ENCODE measurements at places on chromosomes 4 and X.

GRCh38 chr4:70581980-70582379, 10.1 kb upstream of the AMBN start:
- no peak for DNase-seq

DNA sequence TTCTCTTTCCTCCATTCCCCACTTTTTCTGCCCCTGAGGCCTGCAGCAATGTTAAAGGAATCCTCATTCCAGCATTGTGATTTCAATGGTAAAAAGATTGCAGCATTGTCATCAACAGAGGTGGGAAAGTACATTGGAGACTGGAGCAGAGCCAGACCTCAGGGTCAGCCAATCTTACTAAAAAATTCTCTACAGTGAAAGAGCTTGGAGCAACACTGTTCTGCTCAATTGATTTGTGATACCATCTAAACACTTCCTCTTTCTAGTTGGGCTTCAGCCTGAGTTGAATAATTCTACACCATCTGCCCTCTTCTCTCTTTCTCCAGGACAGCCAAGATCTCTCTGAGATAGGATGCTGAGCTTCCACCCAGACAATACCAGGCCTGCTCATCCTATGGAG, 176.5 kb downstream of the AR start:
- DNase-seq, result no peak

DNA sequence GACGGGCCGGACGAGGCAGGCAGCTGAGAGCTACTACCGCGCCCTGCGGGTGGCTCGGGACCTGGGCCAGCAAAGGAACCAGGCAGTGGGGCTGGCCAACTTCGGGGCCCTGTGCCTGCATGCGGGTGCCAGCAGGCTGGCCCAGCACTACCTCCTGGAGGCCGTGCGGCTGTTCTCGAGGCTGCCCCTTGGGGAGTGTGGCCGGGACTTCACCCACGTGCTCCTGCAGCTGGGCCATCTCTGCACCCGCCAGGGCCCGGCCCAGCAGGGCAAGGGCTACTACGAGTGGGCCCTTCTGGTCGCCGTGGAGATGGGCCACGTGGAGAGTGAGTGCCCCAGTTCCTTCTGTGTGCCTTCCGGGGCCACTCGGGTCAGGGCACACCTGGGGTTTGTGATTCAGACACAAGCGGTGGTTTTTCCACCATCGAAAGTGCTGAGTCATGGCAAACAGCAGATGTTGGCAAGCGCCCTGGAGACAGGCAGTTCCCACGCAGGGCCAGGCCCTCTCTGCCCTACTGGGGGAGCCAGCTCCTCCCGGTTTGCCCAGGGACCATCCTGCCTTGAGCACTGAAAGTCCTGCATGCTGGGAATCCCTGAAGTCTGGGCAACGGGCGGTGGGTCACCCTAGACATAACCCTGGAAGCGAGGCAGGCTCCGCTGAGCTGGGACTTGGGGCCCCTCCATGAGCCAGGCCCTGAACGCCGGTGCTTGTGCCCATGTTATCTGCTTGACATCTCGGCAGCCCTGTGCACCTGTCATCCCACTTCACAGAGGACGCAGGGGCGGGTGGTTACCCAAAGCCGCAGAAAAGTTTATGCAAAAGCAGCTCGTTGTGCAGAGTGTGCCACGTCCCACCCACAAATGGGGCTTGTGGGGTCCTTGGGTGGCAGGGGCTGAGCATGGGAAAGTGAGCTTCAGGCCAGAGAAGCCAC, 29.5 kb downstream of the SH3TC1 start:
- DNase-seq, result peak; percentile 37

DNA sequence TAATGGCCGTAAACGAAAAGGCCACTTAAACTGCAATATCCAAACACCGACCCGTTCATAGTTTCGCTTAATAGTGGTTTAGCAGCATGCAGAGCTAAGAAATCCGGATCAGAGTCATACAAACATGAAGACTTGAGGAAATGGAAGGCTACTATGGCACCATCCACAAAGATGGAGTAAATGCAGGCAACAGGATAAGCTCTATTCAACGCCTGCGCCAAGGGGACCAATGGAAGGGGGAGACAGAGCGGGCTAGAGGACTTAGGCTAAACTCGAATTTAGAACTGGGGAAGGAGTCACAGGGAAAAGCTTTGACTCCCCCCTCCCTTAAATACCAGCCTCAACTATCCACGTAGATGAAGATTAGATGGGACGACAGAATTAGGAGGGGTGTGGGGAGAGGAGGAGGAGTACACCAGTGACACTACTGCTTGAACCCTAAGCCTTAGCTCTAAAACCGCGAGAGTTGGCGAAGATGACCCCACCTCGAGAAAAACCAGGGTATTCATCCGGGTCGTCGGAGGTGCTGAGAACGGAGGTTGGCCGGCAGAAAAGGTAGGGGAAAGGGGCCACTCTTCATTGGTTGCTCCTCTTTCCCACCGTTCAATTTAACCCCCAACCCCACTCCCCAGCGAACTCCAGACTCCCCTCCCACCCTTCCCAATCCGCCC, 3.5 kb downstream of the HUWE1 start:
- peak; percentile 6 for DNase-seq

- DNase-seq, result peak; percentile 8
Measured at GRCh38 chr4:113406723-113407016, 354.9 kb downstream of the CAMK2D start.

GRCh38 chr4:1112174-1112820, 1.1 kb downstream of the RNF212 start:
- no peak for DNase-seq

- peak; percentile 43 for DNase-seq
Measured at GRCh38 chrX:119067023-119067739, 5.6 kb upstream of the CT47C1 start.

DNA sequence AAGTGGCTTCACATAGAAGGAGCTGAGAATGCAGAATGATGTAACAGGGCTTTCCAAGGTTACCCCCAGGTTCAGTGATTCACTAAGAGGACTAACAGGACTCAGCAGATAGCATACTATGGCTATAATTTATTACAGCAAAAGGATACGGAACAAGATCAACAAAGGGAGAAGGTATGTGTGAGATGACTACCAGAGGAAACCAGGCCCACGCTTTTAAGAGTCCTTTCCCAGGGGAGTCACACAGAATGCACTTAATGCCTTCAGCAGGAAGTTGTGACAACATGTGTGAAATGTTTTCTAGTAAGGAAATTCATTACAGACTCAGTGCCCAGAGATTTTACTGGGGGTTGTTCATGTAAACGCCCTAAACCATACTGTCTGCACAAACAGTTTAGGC, 373.6 kb upstream of the MAGEB2 start:
- no peak for DNase-seq

- no peak for DNase-seq
Measured at GRCh38 chr4:15753786-15754185, 24.3 kb upstream of the CD38 start.

- DNase-seq, result peak; percentile 16
Measured at GRCh38 chrX:68043713-68044438, 389.4 kb downstream of the OPHN1 start.

DNA sequence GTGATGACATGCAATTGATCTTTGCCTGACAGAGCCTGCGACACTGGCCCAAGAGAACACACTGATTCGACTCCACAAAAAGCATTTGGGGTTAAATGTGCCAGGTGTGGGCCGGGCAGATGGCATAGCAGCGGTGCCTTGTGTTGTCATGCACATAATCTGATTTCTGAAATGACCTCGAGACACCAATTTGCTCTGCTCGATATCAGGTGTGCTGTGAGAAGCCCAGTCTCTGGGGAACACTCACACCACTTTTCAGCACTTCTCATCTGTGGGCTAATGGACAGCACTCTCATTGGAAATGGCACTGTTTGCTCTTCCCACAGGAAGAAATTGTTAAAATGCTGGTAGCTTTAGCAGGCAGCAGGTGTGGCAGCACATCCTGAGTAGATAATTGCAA, 738.3 kb upstream of the TENM3 start:
- DNase-seq, result peak; percentile 81

DNA sequence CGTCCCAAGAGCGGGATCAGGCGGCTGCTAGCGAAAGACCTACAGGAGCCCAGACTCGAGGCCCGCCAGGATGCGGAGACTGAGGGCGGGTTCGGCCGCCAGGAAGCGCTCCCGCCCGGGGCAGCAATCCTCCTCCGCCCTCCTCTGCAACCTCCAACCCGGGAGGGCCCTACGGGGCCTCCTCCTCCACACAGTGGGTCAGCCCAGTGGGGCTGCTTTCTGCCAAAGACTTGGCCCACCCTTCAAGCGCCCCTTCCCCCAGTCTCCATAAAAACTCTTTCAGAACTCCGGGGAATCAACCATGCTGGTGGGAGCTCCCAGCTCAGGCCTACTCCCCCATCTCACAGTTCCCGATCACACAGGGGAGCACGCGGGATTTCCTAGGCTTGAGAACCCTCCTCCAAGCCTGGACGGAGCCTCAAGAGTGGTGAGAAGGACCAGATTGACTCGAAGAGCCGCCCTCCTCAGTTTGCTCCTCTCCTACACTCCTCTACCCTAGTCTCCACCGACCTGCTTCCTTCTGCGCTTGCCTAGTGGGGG, 77.5 kb downstream of the RLIM start:
- DNase-seq, result no peak

DNA sequence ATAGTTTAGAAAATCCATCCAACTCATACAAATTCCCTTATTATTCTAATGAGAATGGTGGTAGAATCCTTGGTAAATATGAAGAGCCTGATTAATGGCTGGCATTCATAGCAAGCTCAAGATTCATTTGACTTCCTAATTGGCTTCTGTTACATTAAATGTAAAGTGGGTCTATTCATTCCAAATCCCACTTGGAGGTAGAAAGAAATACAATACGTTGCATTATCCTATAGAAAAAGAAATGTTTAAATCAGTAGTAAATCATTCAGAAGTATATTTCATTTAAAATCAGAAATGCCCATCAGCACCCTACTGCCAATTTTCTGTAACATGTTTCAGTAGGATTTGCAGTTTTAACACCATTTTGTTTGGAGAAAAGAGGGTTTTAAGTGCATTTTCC, 6.7 kb downstream of the ADGRG4 start:
- no peak for DNase-seq

- DNase-seq, result no peak
Measured at GRCh38 chr4:176595257-176595656, 197.5 kb downstream of the VEGFC start.

DNA sequence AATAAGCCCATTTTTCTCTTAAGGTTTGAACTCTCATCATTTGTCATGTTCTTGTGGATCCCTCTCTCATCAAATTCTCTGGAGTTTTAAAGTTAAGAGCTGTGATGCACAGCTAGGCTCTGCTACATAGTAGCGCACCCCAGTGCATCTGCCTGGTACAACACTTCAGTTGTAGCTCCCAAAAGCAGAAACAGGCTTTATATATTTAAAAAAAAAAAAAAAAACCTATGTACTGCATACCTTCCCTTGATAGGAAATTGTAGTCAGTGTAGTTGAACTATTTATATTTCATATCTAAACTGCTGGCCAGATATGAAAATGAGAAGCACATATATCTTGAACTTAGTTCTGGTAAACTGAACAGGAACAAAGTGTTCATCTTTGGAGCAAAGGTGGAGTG, 131.4 kb downstream of the KLHL13 start:
- DNase-seq, result no peak

- DNase-seq, result no peak
Measured at GRCh38 chr4:52187603-52188002, 136.5 kb downstream of the SPATA18 start.

GRCh38 chrX:145405012-145405411, 157.7 kb downstream of the SPANXN1 start:
- peak; percentile 16 for DNase-seq

- no peak for DNase-seq
Measured at GRCh38 chr4:176875446-176875930, 82.8 kb upstream of the VEGFC start.

Data from NCI-H774 (cell line).